ENCODE measurements at places on chromosomes 2 and 18.

DNA sequence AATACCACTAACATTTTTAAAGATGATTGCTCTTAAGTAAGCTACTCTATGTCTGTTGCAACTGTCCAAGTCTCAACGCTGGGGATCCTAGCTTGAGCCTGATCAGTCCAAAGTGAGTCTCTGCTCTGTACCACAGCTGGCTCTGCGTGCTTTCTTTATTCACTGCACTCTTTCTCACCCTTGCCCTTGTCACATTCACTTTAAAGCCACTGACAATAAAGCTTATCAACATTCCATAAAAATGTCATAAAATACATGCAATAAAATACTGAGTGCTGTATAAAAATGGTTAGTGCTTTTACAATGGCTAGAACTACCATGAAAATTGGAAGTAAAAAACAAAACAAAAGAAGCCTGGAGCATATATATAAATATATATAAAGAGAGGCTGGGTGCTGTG lies 45.5 kb upstream of the LRRTM4 start:
- no peak for DNase-seq

GRCh38 chr2:176187899-176188773 lies at the start of gene HOXD1:
TSS of gene HOXD1 (plus strand) at chr2:176188668. CDS start at chr2:176188802, 134 bp downstream.
- no peak for DNase-seq

GRCh38 chr2:136281281-136282114 lies 163.5 kb upstream of the CXCR4 start:
- no peak for DNase-seq

- no peak for DNase-seq
These were observed 39.8 kb upstream of the RAB1A start for GRCh38 chr2:65169760-65170136.

DNA sequence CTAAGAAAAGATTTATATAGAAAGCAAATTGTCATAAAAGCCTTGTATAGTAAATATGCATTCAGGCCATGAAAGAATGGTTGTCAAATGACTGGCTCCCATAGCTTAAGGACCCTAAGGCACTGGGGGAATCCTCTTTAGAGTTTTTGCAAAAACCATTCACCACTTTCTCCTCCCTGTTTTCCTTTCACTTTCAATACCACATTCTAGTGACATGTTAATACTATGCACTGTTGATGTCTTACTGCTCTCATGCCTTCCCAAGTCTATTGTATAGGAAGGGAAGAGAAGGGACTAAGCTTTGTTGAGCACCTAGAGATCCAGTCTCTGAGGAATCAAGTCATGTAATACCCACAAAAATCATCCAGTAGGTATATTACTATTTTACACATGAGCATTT lies 383.0 kb upstream of the LRRTM1 start:
- DNase-seq = no peak

GRCh38 chr2:189285962-189286645 lies 106.5 kb upstream of the COL5A2 start:
- no peak for DNase-seq

GRCh38 chr2:43576981-43577892 lies 18.6 kb downstream of the THADA start:
- no peak for DNase-seq

- DNase-seq = no peak
These were observed 355.9 kb upstream of the KLHL29 start for GRCh38 chr2:23029111-23029510.

DNA sequence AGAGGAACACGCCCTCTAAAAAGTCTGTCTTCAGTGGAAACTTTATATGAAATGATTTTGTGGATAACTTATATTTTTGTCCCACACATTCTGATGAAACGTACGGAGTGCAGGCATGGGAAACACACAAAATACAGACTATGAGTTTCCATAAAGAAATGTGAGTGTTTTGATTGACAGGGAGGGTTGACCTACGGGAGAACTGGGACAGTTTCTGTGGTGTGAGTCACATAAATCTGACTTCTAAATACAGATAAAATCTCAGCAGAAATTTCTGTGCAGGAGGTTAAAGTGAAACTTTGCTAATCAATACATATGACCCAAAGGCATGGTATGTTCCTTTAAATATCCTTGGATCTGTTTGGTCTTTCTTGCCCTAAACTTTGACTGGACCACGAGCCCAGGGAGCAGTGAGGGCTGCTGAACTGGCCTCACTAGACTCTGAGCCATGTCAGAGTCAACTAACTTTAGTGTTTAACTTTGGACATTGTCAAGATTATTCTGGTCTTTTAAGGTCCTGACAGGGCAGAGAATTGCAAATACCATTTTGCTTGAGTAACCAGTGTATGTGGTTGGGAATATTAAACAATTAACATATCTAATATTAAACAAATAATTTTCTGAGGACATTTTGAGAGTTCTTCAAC lies 206.9 kb upstream of the LYPD1 start:
- DNase-seq = no peak

DNA sequence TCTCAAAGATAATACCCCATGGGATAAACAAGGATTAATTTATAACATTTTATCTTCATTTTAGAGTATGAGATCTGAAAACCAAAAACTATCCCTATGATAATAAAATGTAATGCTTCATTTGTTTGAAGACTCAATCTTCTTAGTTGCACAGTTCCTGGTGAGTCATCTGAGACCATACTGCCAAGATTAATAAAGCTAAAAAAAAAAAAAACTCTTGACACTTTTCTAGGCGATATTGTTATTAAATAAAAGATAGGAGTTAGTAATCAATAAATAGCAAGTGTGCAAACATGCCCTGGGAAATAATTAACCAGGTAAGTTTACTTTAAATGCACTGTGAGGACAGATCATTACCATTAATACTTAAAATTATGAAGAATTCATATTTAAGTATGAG lies 83.9 kb downstream of the RPE start:
- no peak for DNase-seq

GRCh38 chr2:233185330-233185729 lies 66.1 kb upstream of the ATG16L1 start:
- no peak for DNase-seq

GRCh38 chr2:25202275-25202674 lies 33.9 kb upstream of the POMC start:
- DNase-seq = no peak

- DNase-seq = no peak
These were observed 301.5 kb downstream of the NDUFA10 start for GRCh38 chr2:239723486-239724193.

- no peak for DNase-seq
These were observed 158.4 kb downstream of the BCL2 start for GRCh38 chr18:63161032-63161760.

- DNase-seq = no peak
These were observed 25.4 kb downstream of the VPS54 start for GRCh38 chr2:63993871-63994270.

DNA sequence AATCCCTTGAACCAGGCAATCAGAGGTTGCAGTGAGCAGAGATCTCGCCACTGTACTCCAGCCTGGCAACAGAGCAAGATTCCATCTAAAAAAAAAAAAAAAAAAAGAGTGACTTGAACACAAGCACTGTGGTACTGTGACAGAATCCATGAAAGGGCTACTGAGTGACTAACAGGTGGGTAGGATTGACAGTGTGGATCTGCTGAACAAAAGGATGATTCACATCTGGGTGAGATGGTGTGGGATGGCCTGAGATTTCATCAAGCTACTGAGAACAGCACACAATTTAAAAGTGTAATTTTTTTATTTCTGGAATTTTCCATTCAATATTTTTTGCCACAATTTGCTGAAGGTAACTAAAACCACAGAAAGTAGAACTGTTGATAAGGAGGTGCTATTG lies 13.3 kb upstream of the SP3 start:
- no peak for DNase-seq

DNA sequence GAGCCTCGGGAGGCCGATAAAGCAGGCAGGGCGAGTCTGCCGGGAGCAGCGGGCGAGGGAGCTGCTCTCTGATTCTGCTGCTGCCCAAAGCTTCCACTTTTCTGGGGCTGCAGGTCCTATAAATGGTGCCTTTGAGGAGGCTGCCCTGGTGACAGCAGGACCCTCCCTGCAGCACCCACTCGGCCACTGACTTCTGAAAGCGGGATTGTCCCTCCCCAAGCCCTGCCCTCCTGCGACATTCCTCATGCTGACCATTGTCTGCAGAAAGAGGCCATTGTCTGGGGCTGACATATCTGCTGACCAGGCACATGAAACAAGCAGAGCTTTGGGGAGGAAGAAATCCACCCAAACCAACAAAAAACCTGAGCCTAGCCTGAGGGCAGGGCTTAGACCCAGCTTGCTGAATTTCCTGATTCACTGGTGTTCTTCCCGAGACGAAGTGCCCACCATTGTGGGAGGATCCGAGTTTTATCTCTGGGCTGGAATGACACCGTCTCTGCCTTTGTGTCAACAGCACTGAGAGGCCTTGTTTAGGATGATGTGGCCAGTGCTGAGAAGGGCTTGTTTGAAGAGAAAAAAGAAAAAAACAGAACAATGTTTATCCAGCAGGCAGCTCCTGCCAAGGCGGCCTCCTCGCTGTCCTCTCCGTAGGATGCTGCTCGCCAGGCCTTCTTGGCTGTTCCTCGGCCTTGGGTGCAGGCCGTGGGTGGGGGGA lies 129.7 kb downstream of the MYCN start:
- no peak for DNase-seq

DNA sequence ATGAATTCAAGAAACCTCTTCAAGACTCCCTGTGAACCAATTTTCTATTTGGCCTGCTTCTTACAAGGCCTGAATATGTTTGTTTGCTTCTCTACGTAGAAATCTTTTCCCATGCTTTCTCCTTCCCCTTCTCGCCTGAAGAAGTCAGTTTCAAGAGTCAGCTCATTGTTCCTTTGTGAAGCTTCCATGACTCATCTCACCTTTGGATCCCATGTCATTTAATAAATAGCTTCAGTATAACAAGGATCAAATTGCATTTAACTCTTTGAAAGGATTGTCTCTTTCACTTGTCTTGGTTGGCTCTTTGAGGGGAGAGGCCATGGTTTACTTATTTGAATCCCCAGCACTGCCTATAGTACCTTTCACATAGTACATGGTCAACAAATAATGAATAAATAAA lies 28.4 kb downstream of the CPS1 start:
- no peak for DNase-seq

All from activated CD8-positive, alpha-beta memory T cell treated with anti-CD3 and anti-CD28 coated beads for 48 hours (primary cell).